Stimulated activated CD8-positive, alpha-beta memory T cell treated with anti-CD3 and anti-CD28 coated beads, Interleukin-4, amount 100 ng/mL, for 4 hours (primary cell): ENCODE measurements at places on chromosomes 11 and 22.

DNA sequence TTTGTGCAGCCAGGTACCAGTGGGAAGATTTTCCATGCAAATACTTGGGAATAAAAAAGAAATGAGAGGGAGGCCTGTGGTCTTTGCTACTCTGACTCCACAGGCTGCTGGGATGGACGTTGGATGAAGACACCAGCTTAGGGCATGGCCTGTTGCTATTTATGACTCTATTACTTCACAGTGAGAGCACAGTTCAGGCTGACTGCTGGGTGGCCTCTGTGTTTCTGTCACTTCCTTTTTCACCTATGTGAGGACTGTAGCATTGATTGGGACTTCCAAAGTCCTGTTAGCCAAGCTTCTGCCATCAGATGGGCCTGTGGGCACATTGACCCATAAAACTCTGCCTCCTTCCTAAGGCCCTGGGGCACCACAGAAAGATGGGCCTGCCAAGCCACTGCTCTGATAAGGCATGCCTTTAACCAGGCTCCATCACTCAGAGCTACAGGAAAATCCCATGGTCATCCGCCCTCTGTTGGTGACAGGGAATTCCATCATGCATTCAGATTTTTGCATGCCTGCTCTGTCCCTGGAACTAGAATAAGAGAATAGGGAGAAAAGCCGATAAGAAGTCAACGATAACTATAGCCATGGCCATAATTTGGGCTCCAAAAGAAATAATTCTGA, 64.6 kb downstream of the KCNJ1 start:
- DNase-seq: no peak

DNA sequence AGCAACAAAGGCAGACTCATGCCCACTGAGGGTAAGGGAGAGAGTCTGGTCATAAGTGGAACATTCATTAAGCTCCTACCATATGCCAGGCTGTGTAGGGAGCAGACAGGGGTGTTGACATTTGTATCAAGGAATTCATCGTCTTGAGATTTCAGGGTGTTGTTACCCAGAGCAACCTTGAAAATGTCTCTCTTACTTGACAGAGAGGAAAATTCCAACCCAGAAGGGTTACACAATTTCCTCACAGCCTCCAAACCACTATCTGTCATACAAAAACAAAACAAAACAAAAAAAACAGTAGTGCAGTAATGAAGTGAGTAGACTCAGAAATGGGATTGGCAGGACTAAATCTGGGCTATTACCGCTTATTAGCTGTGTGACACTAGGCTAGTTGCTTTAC, 113.2 kb downstream of the MIAT start:
- no peak for DNase-seq

GRCh38 chr11:95330302-95330701, 99.3 kb upstream of the SESN3 start:
- no peak for DNase-seq

- DNase-seq: no peak
Measured at GRCh38 chr11:48111891-48112290, 104.7 kb upstream of the OR4B1 start.

- DNase-seq: no peak
Measured at GRCh38 chr22:24878969-24879368, 67.5 kb downstream of the LHFPL7 start.

DNA sequence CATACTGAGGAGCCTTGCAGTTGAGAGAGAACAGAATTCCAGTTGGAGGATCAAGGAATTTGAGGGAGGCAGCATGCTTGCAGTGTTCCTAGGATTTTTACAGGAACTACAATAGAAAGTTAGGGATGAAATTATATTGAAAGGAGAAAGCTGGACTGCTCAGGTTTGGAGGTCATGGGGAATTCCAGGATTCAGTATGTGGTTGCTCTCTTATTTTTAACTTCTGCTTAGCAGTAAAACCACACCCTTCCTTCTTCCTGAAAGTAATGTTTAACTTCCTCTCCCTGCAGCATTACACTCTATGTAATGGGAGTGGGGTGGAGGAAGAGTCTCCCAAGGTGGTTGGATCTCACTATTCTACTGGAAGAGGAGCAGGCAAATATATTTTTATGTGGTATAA, 31.3 kb downstream of the CTNND1 start:
- no peak for DNase-seq

- no peak for DNase-seq
Measured at GRCh38 chr11:7222619-7223018, 29.1 kb upstream of the SYT9 start.

DNA sequence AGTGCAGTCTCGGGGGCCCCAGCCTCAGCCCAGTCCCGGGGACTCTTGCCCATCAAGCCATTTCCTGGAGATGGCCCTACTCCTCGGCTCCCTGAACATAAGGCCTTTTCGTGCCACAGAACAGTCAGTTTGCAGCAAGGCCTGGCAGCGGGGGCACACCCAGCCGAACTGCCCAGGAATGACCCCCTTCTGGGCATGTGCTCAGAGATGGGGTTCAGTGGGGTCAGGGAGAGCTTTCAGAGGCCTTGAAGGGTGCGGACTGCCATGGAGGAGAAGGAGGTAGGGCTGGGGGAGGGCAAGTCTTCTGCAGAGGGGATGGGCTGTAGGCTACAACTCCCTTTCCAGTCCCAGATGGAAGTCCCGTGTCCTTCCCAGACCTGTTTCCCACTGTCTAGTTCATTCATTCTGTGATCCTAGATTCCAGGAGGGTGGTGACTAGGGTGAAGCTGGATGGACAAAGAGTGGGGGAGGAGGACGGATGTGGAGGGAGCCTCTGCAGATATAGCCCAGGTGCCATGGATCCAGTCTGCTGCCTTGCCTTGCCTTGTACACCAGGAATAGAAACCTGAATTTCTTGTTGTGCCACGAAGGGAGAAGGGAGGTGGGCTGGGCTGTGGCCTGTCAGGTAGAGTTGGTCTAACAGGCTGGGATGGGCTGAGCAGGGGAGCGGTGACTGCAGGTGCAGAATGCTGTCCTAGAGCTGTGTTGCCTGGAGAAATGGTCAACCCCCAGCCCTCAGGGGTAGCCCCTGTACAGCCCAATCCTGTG, 14.2 kb upstream of the OMP start:
- DNase-seq: no peak

DNA sequence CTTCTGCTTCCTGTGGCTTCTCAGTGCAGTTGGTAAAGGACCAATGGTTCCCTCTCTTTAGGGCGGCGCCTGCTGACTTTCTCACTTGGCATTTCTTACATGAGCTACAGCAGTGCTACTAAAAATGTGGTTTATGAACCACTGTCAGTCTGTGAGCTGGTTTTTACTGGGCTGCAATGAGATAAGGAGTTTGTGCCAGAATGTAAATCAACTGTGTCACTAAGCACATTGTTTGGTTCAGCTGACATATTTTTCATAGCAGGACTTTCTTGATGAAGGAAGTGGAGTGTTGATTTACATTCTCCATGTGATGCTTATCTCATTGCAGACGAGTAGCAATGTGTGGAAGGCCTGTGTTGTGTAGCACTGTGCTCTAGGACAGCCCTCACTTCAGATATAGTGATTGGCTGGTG, 463.3 kb downstream of the SOX6 start:
- DNase-seq: no peak

DNA sequence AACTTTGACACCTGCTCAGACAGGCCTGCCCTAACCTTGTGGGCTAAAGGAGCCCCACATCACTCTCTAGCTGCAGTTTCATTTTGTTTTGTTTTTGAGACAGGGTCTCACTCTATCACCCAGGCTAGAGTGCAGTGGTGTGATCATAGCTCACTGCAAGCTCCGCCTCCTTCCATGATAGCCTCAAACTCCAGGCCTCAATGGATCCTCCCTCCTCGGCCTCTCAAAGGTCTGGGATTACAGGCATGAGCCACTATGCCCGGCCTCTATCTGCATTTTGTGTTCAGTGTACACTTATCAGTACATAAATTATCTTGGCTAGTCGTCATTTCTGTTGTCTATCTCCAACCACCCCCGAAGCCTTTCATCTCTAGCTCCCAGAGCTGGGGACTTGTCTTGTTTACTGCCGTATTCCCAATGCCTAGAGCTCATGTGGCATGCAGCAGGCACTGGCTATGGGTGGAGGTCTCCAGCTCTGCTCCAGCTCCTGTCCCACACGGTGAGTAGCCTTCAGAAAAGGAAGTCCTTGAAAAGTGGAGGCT, 22.1 kb upstream of the PEX26 start:
- no peak for DNase-seq

- no peak for DNase-seq
Measured at GRCh38 chr22:35477911-35478582, 62.6 kb upstream of the RASD2 start.

- no peak for DNase-seq
Measured at GRCh38 chr22:26660961-26661578, 3.7 kb downstream of the MIAT start.

- DNase-seq: no peak
Measured at GRCh38 chr22:39581303-39581702, 10.8 kb downstream of the CACNA1I start.

DNA sequence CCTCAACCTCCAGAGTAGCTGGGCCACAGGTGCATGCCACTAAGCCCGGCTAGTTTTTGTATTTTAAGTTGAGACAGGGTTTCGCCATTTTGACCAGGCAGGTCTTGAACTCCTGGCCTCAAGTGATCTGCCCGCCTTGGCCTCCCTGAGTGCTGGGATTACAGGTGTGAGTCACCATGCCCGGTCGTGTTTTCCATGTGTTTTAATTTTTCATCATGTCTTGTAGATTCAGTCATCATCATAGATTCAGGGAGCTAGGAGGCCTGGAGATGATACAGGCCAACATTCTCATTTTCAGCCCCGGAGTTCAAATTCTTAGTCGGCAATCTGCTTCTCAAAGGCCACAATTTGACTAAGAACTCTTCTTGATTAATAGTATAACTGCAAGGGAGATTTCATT, 73.5 kb upstream of the GRAMD1B start:
- no peak for DNase-seq

GRCh38 chr11:99988471-99988837, 698.6 kb upstream of the ARHGAP42 start:
- no peak for DNase-seq

GRCh38 chr11:67577951-67578350, 5.7 kb upstream of the GSTP1 start:
- DNase-seq: no peak

GRCh38 chr22:24466716-24467328, 28.3 kb upstream of the UPB1 start:
- no peak for DNase-seq

- DNase-seq: no peak
Measured at GRCh38 chr11:27158456-27159334, 118.1 kb downstream of the BBOX1 start.

DNA sequence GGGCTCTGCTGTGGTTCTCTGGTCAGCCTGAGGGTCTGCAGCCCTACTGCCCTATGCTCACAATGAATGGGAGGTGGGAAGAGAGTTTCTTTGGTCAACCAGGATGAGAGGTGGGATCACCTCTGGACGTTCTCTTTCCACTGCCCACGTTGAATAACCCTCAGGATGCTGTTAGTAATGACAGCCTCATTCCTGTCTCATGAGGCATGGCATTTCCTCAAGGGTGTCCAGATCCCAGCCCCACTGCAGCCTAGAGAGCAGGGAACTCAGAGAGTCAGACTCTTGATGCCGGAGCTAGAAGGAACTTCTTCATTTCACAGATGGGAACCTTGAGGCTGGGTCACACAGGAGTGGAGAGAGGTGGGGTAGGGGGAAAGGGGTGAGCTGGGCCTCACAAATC, 196.0 kb downstream of the CEP164 start:
- no peak for DNase-seq

GRCh38 chr22:45911601-45912271, 65.2 kb downstream of the WNT7B start:
- no peak for DNase-seq

- DNase-seq: no peak
Measured at GRCh38 chr11:67585911-67586310, 2.3 kb downstream of the GSTP1 start.

- no peak for DNase-seq
Measured at GRCh38 chr11:2892967-2893528, 7.5 kb upstream of the CDKN1C start.

GRCh38 chr11:92224054-92224406, 588 bp upstream of the FAT3 start:
- DNase-seq: no peak

- no peak for DNase-seq
Measured at GRCh38 chr11:82747471-82747870, 13.8 kb upstream of the FAM181B start.
